ENCODE measurements at places on chromosomes 2 and 18.

DNA sequence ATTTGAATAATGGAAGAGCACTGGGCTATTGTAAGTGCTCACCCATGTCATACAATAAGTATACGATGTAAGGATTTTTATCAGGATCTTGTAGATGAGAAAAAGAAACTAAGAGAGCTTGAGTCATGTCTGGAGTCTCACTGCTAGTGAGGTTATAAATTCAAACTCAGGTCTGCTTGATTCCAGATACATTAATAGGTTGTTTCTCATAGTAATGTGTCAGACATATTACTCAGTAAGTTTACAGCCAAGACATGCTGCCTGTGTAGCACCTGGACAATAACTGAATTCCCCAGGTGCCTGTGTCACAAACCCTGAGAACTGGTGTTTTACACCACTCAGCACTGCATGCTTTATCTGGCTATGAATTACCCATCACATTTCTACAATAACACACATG lies 216.9 kb upstream of the LRP1B start:
- no peak for DNase-seq
- no peaks in the 10 kb centered on the region for H3K27me3 ChIP-seq
- H3K4me3 ChIP-seq, result no peak overlapping the region
- no peaks in the 10 kb centered on the region for H3K4me1 ChIP-seq
- H3K36me3 ChIP-seq, result no peaks in the 10 kb centered on the region

DNA sequence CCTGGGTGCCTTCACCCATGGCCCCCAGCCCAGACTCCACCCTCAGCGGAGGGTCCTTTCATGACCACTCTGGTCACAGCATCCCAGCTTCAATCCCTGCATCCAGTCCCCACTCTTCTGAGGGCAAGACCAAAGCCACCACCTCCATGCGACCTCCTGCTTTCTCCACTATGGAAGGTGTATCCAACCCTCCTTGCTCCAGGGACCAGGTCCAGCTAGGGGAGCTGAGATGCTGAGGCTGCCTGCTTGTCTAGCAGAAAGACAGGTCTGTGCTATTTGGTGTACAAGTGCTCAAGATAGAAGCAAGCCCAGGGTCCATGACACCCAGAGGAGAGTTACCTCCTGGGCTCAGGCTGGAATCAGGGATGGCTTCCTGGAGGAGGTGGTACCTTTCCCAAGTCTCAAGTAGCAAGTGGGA lies 73.8 kb upstream of the RAB6C start:
- H3K27me3 ChIP-seq, result no peaks in the 10 kb centered on the region
- H3K27ac ChIP-seq, result no peak overlapping the region
- H3K36me3 ChIP-seq, result no peaks in the 10 kb centered on the region

GRCh38 chr2:163667064-163667887 lies 68.5 kb downstream of the FIGN start:
- DNase-seq, result no peak
- H3K36me3 ChIP-seq, result no peaks in the 10 kb centered on the region
- no peak overlapping the region for H3K4me3 ChIP-seq
- no peaks in the 10 kb centered on the region for H3K27me3 ChIP-seq
- H3K4me1 ChIP-seq, result peaks cover 48% of the 10 kb centered on the region

GRCh38 chr2:24498121-24498520 lies 7.1 kb downstream of the NCOA1 start:
- no peaks in the 10 kb centered on the region for H3K27me3 ChIP-seq
- H3K4me1 ChIP-seq, result peaks cover 23% of the 10 kb centered on the region
- no peak overlapping the region for H3K27ac ChIP-seq

- peaks cover 13% of the 10 kb centered on the region for H3K36me3 ChIP-seq
- peak overlapping the region; percentile 10 for H3K27ac ChIP-seq
- H3K27me3 ChIP-seq, result no peaks in the 10 kb centered on the region
- peak; percentile 26 for DNase-seq
- peaks cover 18% of the 10 kb centered on the region for H3K4me1 ChIP-seq
Observed at GRCh38 chr18:79458131-79458838, 62.6 kb downstream of the NFATC1 start.

DNA sequence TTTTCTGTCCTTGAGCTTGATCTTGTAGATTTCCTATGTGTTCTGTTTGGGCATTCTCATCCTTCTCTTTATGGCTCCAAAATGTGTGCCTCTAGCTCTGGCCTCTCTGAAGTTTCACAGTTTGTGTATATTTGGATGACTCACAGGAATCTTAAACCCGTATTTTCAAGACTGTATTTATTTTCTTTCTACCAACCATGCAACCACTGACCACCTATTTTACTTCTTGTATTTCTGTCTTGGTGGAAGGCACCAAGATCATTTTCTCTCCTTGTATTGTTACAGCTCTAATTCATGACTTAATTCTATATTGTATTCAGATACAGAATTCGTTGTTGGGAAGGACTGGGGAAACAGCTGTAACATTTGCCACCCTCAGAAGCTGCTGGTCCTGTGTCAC lies 39.5 kb downstream of the ACSL3 start:
- H3K4me1 ChIP-seq, result peaks cover 33% of the 10 kb centered on the region
- no peaks in the 10 kb centered on the region for H3K27me3 ChIP-seq
- no peak for DNase-seq
- no peak overlapping the region for H3K4me3 ChIP-seq

DNA sequence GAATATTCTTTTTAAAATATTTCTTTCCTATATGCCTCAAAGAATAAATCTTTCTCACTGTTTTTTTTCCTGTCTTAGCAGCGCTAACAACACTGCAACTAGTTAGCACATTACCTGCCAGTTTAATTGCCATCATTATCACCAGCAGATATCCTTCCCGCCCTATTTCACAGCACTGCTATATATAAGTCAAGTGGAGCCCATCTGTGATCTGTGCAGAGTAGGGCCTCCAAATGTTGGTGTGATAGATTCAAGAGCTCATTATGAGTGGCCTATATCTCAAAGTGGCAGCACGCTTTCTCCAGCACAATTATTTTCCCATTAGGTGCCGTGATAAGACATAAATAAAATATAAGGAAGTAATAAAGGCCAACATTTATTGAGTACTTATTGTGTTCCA lies 19.8 kb upstream of the RGPD4 start:
- peaks cover 15% of the 10 kb centered on the region for H3K4me1 ChIP-seq
- H3K4me3 ChIP-seq, result no peak overlapping the region
- no peaks in the 10 kb centered on the region for H3K27me3 ChIP-seq
- no peaks in the 10 kb centered on the region for H3K36me3 ChIP-seq
- H3K27ac ChIP-seq, result no peak overlapping the region

- H3K4me3 ChIP-seq, result no peak overlapping the region
- H3K27me3 ChIP-seq, result no peaks in the 10 kb centered on the region
- DNase-seq, result no peak
- H3K36me3 ChIP-seq, result no peaks in the 10 kb centered on the region
Observed at GRCh38 chr2:120091436-120091835, 78.6 kb downstream of the EPB41L5 start.

DNA sequence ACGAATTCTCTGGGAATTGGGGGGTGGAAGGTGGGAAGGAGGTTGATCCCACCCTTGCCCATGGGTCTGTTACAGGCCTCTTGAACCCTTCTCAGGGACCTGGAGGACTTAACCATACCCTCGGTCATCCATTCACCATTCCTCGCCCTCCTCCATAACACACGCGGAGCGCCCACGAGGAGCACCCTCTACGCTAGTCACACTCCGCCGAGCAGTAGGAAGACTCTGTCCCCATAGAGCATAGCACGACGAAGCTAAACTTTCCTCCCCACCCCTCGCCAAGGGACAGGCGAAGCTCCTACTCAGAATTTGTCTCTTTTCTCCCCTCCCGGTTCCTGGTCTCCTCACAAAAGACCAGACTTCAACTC lies 611 bp upstream of the ITSN2 start:
- H3K27me3 ChIP-seq, result no peaks in the 10 kb centered on the region
- H3K27ac ChIP-seq, result peak overlapping the region; percentile 95
- no peak for DNase-seq

Measured in thoracic aorta (tissue), 2 donors.